ENCODE measurements at places on chromosomes 1 and 21.
A peak's percentile ranks its signal among the peaks of the same experiment; 100 is the strongest.

DNA sequence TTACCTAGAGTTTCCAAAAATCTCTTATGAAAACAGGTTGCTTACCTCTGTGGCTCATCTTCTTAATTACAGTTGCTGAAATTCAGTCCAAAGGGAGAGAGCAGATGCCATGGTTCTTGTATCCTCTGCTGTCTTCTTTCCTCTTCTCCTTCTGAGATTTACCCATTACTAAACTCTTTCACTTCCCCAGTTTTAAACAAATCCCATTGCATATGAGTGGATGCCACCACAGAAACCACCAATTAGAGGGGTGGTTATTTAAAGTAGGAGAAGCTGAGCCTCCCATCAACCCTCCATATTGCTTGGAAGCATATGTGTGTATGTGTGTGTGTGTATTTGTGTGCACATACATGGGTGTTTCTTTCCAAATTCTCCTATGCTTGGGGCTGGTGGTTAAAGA lies 128.5 kb upstream of the KCNK1 start:
- DNase-seq: no peak

DNA sequence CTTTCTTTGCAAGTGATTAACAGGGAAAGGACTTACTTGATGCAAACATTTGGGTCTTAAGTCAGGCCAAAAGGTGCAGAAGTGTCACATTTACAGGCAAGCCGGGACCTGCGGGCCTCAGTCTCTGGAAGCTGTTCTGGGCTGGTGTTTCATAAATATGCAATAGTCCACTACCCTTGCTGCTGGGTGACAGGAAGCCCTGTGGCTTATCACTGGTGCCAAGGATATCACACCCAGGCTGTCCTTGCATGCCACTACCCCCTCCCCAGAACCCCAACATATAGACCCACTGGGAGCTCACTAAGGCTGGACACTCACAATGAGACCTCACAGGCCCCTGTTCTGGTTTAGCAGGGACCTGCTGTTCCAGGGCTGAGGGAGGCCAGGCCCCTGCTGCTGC lies 3.4 kb upstream of the LEFTY2 start:
- no peak for DNase-seq

DNA sequence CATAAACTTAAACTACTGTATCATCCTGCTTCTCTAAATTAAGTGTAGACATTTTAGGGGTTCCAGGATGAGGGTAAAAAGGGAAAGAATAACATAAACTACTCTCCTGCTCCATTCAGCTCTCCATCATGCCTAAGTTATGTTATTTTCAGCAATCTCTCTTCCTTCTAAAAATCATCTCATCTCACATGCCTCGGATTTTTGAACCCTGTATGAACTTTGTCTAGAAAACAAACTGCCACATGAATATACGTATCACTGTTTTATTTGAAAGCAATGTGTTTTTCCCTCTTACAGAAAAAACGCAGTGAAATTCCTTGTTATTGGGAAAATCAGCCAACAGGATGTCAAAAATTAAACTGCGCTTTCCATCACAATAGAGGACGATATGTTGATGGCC lies 32.6 kb downstream of the ZBED6 start:
- DNase-seq: no peak

DNA sequence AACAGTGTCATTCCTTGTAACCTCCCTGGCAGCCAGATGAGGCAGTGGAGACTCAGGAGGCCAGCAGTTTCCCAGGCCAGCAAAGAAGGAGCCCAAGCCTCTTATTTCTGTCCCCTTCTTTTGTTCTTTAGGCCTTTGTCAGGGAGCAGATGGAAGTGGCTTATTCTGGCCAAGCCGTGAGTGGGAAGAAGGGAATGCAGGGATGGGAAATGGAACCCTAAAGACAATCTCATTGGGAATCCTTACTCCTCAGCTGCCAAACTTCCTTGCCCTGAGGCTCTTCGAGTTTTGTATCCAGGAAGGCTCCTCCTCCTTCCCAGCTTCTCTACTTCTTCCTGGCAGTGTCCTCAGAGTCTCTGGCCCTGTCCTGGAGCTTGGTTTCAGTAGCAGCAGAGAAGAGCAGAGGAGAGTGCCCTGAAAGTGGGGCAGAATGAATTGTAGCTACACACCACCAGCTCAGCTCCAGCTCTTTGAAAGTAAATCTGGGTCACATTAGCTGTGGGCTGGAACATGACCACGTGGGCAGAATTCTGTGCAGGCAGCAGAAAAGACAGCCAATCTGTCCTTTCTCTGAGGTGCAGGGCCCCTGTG lies 63.9 kb downstream of the NDUFS5 start:
- no peak for DNase-seq

DNA sequence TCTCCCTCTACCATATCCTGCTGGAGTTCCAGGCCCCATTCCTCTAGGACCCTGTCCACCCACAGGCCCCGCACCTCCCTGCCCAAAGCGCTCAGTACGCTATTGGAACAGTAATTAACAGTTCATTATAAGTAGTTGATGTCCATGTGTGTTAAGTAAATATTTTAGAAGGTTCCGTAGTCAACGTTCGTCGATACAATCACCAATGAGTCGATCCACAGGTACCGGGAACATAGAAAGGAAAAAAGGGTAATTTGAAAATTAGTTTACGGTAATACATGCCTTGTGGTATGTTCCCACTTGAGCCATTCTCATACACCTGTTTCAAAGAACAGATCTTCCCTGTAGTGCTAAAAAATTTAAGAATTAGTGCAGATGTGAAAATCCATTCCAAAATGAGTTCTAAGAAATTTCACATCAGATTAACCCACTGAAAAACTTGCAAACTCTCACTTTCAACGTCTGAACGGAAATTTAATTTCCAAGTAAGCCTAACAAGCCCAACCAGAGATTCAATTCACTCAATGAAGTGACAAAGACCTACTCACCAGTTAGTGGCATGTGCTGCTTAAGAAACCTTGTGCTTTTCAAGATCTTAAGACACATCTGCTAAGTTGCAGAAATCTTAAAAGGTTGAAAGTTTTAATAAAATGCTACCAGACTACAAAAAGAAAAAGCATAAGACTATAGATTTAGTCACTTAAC lies 8.3 kb downstream of the SFPQ start:
- no peak for DNase-seq

GRCh38 chr1:200372095-200372884 lies 37.5 kb downstream of the ZNF281 start:
- DNase-seq: no peak

- DNase-seq: no peak
These were observed 71.5 kb downstream of the RPS6KC1 start for GRCh38 chr1:213122514-213122929.

DNA sequence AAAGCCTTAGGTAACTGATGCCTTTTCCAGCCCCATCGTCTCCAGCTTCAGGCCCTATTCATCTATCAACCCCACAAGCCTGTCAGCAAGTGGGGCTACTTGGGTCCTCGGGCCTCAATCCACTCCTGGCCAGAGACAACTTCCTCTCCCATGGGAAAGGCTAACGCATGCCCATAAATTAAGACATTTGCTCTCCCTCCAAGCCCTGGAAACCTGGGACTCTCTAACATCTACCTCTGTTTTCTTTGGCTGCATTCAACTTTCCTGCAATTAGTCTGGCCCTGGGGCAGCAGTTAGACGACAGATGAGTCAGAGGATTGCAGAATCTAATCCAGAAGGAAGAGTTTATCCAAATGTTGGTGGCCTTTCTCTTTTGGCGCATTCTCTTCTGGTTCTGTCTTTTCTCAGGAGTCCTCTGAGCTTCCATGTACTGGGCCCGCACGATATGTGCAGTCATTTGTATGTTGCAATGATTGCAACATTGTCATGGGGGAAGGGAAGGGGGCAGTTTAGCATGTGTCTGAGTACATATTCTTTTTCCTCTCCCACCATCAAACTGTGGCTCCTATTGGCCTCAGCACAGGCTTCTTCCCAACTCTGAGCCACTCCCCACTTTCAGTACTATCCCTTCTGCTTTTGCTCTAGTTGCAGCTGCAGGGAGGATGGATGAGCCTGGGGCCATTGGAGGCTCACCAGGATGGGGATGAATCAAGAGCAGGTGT lies 54.4 kb downstream of the NAV1 start:
- DNase-seq: peak; percentile 99

- no peak for DNase-seq
These were observed 193.2 kb downstream of the C1orf94 start for GRCh38 chr1:34369701-34370455.

DNA sequence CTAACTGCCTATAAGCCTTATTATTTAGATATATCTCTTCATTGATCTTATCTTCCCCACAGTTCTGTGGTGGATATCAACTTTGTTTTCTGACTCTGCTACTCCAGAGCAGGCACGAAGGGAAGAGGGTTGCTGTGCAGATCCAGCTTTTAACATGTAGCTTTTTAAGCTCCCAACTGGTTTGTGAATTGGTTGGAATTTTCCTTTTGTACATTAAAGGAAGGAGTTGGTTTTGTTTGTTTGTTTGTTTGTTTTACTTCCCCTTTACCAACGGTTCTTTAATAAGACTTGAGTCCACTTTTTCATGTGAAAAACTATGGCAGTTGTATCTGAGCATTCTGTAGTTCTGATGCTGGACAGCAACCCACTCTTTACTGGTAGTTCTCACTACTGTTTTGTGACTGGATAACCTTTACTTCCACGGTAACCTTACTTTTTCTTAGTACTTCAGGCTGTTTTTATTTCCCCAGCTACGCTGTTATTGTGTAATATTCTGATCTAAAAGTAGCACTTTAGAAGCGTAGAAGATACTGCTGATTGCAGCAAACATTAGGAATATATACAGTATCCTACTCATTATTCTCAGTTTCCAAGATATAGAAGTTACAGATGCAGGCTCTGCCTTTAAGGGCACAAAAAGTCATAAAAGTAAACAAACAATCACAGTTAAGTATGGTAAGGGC lies 1.6 kb downstream of the GNPAT start:
- DNase-seq: no peak

DNA sequence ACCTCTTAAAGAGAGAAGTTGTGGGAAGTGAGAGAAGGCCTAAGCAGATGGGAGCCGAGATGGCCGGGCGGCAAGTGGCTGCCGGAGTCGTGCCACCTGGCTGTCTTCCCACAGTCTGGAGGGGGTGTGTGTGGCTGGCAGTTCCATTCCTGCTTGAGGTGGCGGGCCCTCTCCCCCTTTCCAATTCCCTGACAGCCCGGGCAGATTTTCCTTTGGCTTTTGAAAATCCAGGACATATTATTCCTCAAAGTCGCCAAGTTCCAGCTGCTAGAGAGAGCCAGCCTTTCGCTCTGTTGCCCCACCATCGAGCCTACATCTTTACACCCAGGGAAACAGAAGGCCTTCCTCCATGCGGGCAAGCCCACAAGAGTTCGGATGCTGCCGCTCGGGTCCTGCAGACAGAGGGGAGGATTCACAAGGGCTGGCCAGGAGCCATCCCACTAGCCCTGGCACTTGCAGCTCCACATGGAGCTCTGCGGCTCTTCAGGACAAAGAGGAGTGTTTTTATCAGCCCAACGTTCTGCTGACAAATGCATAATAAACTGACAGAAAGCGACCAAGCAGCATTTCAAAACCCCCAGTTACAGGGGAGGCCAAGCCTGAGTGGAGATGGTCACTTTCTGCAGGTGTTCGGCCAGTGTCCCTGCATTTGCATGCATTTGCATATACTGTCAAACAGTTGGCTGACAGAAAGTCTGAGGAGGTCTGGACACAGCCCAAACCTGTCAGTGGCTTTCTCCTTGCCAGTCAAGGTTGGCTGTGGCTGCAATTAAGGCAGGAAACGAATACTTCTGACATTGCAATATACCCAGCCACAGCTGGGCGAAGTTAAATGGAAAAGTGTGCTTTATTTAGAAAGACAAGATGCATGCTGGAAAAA lies 45.9 kb downstream of the OLIG1 start:
- no peak for DNase-seq

DNA sequence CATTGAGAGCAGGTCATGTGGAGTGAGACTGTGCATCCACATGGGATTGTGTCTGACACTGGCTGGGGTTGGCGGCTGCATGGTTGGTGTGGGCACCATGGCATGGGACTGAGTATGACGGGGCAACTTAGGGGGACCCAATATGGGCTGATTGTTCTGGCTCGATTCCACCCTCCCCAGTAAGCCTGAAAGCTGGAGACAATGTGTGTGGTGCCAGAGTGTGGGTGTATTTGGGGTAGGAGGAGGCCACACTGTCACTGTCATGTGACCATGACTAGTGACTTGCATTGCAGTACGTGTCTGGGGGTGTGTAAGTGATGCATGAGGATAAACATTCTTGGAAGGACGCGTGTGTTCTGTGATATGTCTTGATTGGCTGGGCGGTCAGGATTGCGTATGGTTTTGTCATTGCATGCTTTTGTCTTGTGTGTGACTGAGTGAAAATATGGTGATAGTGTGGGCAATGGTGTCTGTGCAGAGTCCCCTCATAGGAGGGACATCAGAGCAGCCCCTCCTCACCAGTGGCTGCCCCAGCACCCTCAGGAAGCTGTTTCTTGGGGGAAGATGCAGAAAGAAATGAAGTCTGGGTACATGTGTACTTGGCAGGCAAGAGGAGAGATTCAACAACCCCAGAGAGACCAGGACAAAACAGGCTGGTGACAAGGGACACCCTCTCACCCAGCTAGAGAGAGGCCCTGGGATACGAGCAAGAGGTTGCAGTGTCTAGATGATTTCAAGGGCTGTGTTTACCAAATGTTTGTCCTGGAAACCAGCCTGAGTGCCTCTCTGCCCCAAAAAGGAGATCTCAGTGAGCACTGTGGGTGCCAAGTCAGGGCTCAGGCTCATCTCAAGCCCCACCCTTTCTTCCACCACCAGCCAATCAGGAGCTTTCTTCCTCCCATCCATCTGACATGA lies 36.3 kb downstream of the SDC3 start:
- DNase-seq: no peak

DNA sequence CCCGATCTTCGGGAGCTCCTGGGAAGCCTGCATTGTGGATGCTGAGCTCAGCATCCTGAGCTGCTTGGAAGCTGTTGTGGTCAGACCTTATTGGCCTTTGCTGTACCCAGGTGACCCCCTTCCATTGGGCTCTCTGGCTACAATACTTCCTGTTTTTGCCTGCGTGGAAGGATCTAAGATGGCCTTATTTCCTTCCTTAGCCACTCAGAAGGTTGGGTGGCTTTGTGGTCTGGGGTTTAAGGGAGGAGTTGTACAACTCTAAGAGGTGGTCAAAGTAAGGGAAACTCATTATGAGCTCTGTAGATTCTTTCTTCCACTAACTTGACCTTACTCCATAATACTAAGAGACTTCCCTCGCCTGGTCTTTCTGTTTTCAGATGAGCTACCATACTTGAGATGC lies 17.7 kb downstream of the PFKFB2 start:
- DNase-seq: no peak

- DNase-seq: no peak
These were observed 100.2 kb upstream of the COG2 start for GRCh38 chr1:230542054-230542453.

- DNase-seq: no peak
These were observed 31.9 kb downstream of the FAM163A start for GRCh38 chr1:179775009-179775408.

- DNase-seq: no peak
These were observed 42.1 kb upstream of the C8B start for GRCh38 chr1:57007948-57008347.
